Activated CD8-positive, alpha-beta memory T cell treated with anti-CD3 and anti-CD28 coated beads for 1 hour (primary cell): ENCODE measurements at places on chromosomes 11 and 22.

- DNase-seq, result no peak
These were observed 59.9 kb upstream of the RRAS2 start for GRCh38 chr11:14418801-14419417.

DNA sequence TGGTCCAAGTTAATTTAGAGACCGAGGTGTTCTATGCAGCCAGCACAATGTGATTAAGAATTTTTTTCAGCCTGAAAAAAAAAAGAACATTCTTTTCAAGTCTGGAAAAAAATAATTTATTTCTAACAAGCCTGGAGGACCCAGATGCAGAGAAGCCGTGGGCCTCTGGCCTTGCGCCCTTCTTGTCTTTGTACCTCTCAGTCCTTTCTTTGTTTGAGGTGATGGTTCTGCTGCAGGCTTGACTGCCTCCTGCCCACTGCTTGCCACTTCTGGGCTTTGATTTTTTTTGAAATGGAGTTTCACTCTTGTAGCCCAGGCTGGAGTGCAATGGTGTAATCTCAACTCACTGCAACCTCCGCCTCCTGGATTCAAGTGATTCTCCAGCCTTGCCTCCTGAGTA, 7.2 kb upstream of the PTPRJ start:
- no peak for DNase-seq

DNA sequence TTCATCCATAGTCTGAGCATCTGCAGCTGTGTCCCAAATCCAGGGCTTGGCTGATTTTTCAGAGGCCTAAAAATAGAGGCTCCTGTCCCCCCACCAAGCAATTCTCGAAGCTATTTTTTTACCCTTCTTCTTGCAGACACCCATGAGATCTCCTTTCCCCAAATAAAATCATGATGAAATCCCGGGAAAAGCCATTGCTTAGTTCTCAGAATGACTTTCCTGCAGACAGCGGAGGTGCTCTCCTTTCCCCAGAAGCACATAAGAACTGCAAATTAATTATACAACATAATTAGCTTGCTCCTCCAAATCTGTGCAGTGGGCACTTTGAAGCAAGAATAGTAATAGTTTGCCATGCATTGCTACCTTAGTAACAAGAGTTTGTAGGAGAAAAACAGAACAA, 83.6 kb upstream of the ASPHD2 start:
- DNase-seq, result no peak

GRCh38 chr22:35150183-35151107, 84.5 kb downstream of the ISX start:
- DNase-seq, result no peak

- no peak for DNase-seq
These were observed 571.4 kb upstream of the FAT3 start for GRCh38 chr11:91653079-91653754.

DNA sequence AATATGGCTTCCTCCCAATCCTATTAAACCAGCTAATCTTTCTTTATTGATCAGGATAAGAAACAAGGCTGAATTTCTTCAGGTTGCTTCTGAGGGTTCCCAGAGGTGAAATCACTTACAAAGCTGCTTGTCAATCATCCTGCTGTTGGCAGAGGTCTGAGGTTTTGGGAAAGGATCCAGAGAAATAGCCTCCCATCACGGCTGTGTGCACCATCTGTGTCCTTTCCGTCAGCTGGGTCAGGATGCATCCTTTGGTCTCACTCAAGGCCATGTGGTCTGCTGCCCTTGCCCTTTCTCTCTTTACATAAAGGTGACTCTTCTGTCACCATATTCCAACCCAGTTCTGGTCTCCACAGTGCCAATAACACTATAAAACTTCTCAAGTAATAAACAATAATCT, 113.4 kb upstream of the TEAD1 start:
- no peak for DNase-seq

GRCh38 chr11:68925611-68926010, 21.9 kb downstream of the IGHMBP2 start:
- DNase-seq, result no peak

GRCh38 chr11:35146711-35147110, 7.7 kb downstream of the CD44 start:
- DNase-seq, result no peak
